ENCODE measurements at places on chromosomes 3 and 15. TPM values are rescaled to one million over a fixed set of nuclear protein-coding genes. Genes with fewer than 3 reads are reported as not detected.

The COLQ gene
- total RNA-seq: 0.43 TPM

DNA sequence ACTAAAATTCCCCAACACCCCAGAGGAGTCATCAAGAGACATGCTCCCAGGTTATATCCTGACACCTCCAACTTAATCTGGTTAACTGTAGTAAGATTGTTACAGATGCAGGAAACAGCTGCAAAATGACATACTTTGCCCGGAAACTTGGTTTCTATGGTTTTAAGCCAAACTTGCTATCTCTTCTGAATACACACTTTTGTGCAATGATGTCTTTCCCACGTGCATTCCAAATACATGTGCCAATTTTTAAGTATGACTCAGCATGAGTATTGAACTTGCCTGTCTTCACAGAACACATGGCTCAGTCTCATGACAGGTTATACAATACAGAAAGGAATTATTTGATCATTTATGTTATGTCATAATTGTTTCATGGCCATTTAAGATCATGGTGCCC is 207.0 kb upstream of the DCBLD2 start:
- peak; percentile 93 for DNase-seq

GRCh38 chr15:29968895-29969561 is 113.7 kb upstream of the GOLGA8J start:
- no peak for DNase-seq

The IL17RB gene
- 0.32 TPM for total RNA-seq

- DNase-seq: no peak
Observed at GRCh38 chr3:83500422-83500821, 1458.4 kb upstream of the CADM2 start.
